ENCODE measurements at places on chromosomes 16 and 17.

- no peak for DNase-seq
Observed at GRCh38 chr16:81816351-81816750, 37.3 kb downstream of the PLCG2 start.

DNA sequence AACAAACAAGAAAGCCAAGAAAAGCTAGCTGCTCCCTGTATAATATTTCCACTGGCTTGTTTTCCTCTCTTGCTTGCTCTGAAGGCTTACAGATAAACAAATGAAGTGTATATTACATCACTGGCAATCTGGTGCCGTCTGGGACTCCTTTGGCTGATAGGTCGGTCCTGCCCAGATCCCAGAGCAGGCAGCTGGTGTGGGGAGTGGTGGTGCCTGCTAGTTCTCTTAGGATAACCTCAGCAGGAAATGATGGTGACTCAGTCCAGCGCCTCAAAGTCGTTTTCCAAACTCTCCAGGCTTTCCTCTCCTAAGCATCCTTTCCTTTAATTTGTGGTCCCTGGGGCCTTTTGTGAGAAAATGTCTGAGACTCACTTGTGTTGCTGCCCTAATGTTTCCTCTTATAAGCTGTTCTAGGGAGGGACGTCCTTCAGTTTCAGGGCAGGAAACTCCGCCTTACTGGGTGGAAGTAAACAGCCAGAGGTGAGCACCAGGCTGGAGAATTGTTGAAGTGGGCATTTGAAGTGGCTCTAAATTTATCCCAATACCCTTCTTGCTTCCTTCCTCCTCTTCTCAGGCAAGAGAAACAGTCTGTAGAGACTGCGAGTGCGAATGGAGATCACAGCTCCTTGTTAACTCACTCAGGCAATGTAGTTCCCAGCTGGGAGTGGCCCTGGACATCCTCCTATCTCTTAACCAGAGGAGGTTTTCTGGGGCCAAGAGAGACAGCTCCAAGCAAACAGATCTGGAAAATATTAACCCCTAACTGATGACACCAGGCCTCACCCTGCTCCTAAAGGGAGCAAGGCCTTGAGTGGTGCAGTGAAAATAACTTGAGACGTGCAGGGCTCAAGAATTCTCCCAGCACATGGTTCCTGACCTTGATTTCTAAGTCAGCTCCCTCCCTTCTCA is 34.9 kb downstream of the CD300LF start:
- no peak for DNase-seq

DNA sequence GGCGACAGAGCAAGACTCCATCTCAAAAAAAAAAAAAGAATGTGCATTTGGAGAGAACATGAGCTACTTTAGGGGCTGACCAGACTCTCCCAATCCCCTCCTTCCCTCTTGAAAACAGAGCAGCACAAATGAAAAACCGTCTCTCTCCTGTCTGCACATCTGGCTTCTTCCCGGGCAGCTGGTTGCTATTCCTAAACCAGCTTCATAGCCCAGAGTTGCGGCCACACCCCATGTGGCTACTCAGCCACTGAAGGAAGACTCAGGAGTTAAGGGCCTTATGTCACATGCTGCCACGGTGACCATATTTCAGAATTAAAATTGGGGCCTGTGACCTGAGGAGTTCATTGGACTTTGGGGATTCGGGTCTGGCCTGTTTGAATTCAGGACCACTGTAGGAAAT is 48.3 kb downstream of the KATNIP start:
- DNase-seq = no peak

DNA sequence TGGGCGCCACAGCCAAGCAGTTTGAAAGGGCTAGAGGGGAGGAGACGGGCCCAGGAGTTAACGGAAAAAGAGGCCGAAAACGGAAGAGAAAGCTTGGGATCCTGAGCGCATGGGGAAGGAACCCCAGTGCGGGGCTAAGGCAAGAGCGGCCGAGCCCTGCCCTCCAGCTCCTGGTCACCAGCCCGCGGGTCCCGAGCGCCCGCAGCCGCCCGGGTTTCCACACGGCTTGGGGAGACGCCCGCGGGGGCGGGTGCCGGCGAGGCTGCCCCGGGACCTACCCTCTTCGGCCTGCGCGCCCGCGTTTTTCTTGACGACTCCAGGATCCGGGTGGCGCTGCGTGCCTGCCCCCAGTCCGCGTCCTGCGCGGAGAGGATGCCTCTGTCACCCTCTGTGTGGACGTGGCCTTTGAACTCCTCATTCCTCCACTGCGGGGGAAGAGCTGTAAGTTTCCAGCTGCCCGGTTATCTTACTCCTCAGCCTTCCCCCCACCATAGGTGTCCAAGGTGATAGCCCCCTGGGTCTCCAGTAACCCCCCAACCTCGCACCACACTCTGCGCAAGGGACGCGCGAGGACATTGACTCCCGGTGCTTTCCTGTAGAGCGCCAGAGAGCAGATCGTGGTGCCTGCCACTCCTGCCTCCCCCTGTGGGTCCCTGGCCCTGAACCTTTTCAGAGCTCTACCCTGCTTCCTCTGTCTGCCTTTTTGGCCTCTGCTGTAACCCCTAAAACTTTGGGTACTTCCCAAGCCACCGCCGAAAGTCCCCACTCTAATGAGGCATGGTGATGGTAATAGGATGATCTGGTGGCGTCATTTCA is 1.7 kb upstream of the CDH11 start:
- no peak for DNase-seq

DNA sequence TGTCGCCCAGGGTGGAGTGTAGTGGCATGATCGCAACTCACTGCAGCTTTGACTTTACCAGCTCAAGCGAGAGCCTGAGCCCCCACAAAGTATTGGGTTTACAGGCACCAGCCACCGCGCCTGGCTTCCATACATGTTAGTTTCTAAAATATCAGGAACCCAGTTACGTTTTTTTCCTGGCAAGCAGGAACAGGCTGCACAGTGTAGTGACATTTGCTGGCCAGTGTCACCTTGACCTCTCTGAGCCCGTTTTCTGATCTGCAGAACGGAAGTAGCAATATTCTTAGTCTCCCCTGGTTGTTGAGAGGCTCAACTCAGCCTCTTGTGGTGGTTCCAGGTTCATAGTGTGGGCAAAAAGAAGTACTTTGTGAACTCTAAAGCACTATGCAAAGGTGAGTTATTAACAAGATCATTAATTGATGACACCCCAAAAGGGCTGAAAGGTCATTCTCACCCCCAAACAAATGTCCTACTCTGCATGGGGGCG is 15.6 kb downstream of the IGF2BP1 start:
- no peak for DNase-seq
